Cortex of kidney (tissue), 1 donor: ENCODE measurements at places on chromosomes 2 and 18.

DNA sequence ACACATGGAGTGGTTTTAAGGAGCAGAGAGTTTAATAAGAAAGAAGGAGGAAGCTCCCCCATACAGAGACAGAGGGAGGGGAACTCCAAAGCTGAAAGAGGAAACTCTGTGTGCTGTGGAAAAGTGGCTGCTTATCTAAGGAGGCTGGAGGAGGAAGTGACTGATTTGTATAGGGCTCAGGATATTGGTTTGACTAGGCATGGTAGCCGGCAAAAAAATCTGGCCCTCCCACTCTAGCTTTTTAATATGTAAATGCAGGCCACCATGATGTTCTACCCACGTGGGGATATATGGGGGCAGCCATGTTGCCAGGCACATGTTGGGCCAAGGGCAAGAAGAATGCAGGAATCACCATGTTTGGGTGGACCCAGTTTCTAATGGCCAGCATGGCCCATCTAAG is 64.3 kb downstream of the HNMT start:
- DNase-seq, result no peak

- no peak for DNase-seq
These were observed 58.5 kb downstream of the TWIST2 start for GRCh38 chr2:238906254-238906935.

- no peak for DNase-seq
These were observed 162.9 kb upstream of the APCDD1 start for GRCh38 chr18:10291568-10291981.

DNA sequence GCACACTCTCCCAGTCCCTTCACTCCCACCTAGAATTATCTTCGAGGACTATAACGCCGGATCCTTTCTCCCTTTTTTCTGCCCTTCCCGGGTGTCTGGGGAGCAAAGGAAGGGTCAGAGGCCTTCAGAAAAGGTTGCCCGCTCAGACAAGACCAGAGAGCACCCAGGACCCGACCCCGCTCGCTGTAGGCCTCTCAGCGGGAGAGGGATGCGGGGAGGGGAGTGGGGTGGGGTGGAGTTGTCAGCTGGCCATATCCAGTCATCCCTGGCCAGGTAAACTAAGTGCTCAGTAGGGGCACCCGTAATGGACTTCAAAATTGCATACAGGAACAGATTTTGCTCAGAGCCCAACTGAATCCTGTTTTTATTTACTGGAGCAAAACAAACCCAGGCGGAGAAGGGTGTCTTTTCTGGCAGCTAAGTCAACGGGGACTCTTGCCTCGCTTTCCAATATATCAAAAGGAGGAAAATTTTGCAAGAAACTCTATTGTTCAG is 65.0 kb downstream of the NOL4 start:
- DNase-seq, result no peak

- DNase-seq, result no peak
These were observed 82.1 kb downstream of the MAP3K20 start for GRCh38 chr2:173157676-173158293.

DNA sequence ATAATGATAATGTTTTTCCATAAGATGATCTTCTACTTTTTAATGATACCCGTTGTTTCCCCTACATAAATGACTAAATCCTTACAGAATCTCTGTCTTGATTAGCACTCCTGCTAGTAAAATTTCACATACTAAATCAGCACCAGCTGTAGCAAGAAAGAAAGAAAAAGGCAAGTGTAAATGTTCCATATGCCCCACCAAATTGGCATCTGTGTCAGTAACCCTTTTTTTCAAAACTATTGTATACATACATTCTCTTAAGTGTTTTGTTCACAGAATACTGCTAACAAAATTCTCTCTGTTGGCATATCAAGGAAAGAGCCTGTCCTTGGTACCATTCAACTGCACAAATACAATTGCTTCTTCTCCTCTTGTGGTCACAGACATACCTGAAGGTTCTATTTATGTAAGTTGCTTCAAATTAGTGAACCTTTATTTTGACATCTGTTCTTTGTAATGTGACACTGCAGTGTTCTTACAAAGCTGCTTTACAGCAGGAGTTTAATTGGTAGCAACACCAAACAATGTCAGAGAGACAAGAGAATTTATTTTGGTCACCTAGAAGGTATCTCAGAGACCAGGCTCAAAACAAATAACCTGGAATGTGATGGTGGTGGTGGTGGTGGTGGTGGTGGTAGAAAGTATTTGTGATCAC is 641.9 kb downstream of the ZEB2 start:
- DNase-seq, result no peak

DNA sequence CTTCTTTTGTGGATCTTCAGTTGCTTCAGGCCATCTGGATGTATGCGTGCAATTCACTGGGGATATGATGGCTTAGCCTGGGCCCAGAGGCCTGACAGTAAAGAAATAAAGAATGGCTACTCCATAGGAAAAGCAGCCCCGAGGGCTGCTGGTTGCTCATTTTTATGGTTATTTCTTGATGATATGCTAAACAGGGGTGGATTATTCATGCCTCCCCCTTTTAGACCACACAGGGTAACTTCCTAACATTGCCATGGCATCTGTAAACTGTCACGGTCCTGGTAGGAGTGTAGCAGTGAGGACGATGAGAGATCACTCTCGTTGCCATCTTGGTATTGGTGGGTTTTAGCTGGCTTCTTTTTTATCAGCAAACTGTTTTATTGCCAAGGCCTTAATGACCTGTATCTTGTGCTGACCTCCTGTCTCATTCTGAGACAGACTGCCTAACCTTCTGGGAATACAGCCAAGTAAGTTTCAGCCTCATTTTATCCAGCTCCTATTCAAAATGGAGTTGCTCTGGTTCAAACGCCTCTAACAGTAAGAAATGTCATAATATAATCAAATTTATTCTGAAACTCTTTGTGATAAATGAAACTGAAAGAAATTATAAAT is 60.5 kb downstream of the DSEL start:
- DNase-seq, result no peak

DNA sequence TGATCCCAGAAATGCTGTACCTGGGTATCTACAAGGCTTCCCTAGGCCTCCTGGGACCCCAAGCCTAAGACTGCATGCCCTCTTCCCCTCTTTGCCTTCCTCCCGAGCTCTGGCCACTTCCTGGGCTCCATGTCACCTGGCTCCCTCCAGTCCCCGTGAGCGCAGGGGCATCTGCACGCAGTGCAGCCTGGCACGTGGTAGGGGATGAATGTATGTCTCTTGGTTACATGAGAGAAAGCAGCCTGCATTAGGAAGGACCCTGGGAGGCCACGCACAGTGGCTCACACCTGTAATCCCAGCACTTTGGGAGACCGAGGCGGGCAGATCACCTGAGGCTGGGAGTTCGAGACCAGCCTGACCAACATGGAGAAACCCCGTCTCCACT is 15.8 kb downstream of the PASK start:
- DNase-seq, result no peak

DNA sequence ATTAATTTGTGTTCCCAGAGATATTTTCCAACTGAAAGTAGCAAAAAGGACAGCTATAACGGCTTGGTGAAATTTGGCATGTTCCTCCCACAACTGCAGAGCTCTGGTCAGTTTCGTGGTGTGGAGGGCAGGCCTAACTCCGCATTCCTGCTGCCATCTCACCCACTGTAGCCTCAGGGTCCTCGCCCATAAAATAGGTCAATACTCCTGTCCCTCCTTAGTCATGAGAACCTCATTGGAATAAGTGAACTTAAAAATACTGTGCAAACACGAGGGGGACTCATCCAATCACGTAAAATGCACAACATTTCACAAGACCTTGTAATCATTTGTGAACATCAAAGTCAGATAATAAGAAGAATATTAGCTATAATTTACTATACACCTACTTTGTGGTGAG is 143.5 kb upstream of the NCKAP5 start:
- no peak for DNase-seq

DNA sequence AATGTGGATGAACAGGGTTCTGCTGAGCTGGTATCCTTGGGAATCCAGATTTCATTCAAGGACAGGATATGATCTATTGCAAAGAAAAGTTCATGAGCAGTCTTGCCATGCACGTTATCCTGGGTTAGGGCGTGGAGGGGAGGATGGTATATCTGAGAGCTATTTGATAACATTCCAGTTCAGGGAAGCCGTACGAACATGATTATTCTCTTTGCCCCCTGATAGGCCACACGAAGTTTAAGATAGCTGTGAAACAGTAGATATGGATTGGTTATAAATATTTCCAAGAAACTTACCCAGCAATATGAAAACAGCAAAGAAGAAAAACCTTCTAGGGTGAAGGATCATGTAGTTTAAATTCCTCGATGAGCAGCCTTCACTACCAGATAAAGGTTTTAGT is 171.9 kb downstream of the LTBP1 start:
- DNase-seq, result no peak

- no peak for DNase-seq
These were observed 64.5 kb downstream of the COPS8 start for GRCh38 chr2:237150186-237150585.

DNA sequence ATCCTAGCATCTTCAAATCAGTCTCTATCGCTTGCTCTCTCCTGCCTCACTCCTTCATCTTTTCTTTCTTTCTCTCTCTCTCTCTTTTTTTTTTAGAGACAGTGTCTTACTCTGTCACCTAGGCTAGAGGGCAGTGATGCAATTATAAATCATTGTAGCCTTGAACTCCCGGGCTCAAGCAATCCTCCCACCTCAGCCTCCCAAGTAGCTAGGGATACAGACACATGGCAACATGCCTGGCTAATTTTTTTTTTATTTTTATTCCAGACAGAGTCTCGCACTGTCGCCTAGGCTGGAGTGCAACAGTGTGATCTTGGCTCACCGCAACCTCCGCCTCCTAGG is 10.6 kb upstream of the SLC66A3 start:
- no peak for DNase-seq

DNA sequence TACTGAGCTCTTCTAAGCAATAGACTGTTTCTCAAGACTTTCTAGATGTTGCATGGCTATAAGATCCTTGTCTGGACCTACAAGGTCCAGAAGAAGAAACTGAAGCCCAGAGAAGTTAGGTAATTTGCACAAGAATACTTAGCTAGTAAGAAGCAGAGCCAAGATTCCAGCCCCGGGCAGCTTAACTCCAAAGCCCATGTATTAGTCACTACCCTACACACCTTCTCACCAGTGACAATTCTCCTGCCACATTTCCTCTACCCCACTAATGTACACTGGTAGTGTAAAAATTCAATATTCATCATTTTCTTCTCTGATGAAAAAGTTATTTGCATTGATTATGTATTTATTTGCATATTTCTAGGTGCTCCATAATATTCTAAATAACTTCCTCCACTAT is 95.5 kb upstream of the CREB1 start:
- no peak for DNase-seq

DNA sequence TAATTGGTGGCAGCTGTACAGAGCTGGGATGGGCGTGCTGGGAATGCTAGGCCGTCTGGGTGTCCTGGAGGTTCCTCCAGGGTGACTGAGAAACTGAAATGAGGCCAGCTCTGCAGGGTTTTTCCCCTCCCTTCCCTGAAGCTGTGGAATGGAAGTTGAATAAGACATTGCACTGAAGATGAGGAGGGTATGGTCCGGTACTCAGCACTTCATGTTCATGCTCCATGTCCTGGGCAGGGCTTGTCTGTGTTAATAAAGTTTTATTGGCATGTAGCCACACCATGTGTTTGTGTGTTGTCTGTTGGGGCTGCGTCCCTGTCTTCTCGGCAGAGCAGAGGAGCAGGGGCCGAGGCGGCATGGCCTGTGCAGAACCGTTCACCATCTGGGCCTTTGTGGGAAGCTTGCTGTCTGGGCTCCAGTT is 154.0 kb downstream of the LDLRAD4 start:
- no peak for DNase-seq

DNA sequence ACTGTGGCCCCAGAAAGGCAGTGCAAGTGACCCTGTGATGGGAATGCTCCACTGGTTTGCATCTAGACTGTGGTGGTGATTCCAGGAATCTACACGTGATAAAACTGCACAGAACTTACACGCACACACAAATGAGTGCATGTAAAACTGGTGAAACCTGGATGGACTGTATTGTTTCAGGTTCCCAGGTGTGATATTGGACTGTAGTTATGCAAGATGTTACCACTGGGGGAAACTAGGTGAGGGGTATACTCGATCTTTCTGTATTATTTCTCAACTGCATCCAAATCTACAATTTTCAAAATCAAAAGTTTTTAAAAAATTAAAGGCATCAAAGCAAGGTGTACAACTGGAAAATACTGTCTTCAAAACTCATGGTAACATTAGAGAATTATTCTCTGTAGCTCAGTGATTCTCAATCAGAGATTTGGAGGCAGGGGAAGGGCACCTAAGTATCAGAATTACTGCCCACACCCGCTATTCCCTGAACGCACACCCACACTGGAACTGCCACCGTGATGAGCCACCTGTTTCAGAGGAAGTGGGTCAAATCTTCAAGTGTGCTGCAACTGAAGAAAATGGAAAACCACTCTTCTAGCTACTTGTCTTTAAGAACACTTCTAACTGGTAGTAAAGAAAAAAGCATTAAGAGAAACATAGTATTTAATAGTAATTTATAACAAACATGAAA is 26.7 kb downstream of the PTPN2 start:
- DNase-seq, result no peak

DNA sequence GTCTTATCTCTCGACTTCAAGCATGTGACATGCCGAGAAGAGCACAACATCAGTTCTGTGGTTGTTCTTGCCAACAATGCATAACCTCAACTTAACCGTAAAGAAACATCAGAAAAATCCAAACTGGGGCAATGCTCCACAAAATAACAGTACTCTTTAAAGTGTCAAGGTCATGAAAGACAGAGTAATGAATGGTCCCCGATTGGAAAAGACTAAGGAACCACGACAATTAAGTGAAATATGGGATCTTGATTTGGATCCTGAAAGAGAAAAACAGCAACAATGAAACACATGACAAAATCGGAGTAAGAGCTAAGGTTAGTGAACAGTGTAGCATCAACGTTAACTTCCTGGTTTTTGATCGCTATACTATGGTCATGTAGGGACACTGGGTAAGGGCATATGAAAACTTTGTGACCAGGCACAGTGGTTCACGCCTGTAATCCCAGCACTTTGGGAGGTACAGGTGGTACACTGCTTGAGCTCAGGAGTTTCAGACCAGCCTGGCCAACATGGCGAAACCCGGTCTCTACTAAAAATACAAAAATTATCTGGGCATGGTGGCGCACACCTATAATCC is 55.2 kb downstream of the UNC50 start:
- DNase-seq, result no peak

GRCh38 chr2:231246171-231246842 is 47.9 kb downstream of the ARMC9 start:
- DNase-seq, result no peak

GRCh38 chr18:66874375-66874774 is 270.5 kb upstream of the CDH19 start:
- no peak for DNase-seq

- DNase-seq, result no peak
These were observed 441.5 kb upstream of the TNP1 start for GRCh38 chr2:217301142-217301925.

DNA sequence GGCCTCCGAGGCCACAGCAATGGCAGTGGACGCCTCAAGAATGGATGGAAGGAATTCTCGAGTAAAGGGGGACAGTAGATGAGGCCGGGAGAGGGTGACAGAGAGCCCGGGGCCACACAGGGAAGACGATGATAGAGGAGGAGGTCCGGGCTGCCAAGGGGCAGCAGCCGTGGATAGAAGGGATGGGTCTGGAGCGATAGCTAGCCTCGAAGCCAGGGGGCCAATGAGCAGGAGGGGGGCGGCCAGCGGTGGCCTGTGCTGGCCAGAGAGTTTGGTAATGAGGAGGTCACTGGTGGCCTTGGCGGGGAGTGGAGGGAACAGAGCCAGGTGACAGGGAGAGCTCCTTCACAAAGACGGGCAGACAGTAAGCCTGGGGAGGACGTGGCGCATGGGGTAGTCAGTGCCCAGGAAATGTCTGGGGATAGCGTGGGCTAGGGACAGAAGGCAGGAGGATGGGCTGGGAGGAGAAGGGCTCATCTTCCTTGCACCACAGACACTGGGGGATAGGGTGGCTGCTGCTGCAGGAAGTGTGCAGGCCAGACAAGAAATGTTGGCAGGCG is 87.8 kb upstream of the ASB18 start:
- DNase-seq, result no peak
